Keratinocyte (primary cell): ENCODE measurements at places on chromosomes 3 and 15.

DNA sequence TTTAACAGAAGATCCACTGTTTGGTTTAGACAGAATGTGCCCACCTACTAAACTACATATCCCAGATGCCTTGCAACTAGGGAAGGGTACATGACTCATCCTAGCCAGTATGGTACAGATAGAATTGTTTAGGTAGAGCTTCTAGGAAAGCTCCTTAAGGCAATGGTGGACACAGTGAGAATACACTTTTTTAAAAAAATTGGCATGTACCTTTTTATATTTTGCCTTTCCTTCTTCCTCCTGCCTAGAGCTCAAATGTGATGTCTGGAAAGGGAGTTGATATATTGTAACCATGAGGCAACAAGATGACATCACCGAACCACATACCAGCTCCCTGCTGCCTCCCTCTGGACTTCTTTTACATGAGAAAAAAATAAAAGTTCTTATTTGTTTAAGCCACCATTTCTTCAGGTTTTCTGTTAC is 14.4 kb upstream of the C3orf80 start:
- no peak for DNase-seq

- DNase-seq = no peak
Measured at GRCh38 chr3:76040946-76041345, 255.6 kb upstream of the ZNF717 start.

DNA sequence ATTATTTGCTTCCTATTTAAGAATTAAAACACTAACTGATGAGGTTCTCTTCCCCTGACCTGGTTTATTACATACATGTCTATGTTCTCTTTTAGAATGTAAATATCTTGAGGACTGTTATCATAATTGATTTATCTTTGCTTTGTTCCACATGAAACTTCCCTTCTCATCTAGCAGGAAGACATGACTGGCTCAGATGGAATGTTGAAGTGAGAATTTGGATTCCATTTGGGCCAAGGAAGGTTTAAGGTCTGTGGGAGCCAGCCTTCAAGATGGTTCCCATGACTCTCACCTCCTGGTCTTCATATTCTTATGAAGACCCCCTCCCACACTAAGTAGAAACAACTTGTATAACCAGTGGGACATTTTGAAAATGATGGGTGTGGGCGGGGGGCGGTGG is 222.2 kb upstream of the GADL1 start:
- DNase-seq = no peak

- DNase-seq = no peak
Measured at GRCh38 chr3:115658032-115658336, 34.7 kb downstream of the GAP43 start.

GRCh38 chr3:193794002-193794881 is 201.2 kb downstream of the OPA1 start:
- no peak for DNase-seq

GRCh38 chr3:49654955-49655556 is 19.1 kb upstream of the APEH start:
- no peak for DNase-seq

- DNase-seq = no peak
Measured at GRCh38 chr3:154324919-154325318, 632 bp upstream of the DHX36 start.

- DNase-seq = no peak
Measured at GRCh38 chr15:74335396-74335795, 32.0 kb downstream of the CYP11A1 start.

DNA sequence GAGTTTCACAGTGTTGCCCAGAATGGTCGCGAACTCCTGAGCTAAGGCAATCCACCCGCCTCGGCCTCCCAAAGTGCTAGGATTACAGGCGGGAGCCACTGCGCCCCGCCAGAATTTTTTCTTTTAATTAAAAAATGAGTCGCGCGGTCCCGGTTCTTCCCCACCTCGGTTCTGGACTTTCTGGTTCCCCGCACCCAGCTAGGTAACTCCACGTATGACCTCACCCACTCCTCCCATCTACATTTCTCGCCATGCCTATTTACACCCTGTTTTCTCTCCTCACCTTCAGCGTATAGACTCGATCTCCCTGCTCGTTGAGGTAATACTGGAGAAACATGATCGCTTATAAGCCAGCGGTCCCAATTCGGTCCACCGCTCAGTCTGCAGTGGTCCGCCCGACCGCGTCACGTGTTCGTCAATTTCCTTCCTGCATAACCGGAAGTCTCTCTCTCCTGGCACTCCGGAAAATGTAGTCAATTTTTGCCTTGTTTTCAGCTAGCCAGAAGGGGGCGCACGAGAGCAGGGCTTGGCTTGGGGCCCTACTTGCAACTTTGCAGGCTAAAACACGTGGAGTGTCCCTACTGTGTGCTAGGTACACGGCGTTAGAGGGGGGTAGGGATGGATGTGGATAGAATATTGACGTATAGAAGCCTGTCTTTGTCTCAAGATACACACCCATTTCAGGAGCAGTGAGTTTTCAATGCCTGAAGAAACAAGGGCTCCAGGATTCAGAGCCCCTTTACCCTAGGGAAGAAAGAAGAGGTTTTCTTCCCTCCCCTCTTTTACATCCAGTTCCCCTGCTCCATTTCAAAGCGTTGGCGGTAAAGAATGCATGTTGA is at the start of the genes NOP10 and NUTM1:
Gene NOP10 (minus strand): TSS at position 400 of the 839 bp plus-strand sequence. CDS start 63 bp downstream, at position 337.
Gene NUTM1 (plus strand): TSS at position 579 of the 839 bp plus-strand sequence. CDS start 382 bp downstream, outside the sequence.
- DNase-seq = no peak
